CD4-positive, alpha-beta T cell treated with Interleukin-4 for 1 hour (primary cell): ENCODE measurements at places on chromosomes 13 and 19.
A peak's percentile ranks its signal among the peaks of the same experiment; 100 is the strongest.

GRCh38 chr13:48594096-48594815 is 59.5 kb upstream of the CYSLTR2 start:
- DNase-seq = no peak

GRCh38 chr13:27054760-27055159 is 116.9 kb downstream of the USP12 start:
- no peak for DNase-seq

GRCh38 chr13:75417012-75417384 is 65.0 kb downstream of the TBC1D4 start:
- DNase-seq = no peak

GRCh38 chr13:40026741-40027140 is 371.3 kb downstream of the COG6 start:
- no peak for DNase-seq

DNA sequence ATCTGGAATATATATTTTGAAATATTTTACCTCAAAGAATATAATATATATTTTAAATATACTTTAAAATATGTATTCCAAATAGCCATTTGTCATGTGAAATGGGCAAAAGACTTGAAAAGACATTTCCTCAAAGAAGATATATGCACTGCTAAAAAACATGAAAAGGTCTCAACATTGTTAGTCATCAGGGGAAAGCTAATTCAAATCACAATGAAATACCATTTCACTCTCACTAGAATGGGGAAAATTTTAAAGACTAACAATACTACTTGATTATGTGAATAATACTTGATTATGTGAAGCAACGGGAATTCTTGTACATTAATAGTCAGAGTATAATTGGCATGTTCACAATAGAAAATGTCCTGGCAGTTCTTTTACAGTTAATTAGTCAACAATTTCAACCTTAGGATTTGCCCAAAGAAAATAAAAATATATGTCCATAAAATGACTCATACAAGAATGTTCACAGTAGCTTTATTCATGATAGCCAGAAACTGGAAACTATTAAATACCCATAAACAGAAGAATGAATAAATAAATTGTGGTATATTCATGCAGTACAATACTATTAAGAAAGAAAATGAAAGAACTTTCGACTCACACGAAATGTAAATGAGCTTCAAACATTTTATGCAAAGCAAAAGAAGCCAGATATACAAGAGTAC is 6.8 kb upstream of the KBTBD6 start:
- no peak for DNase-seq

GRCh38 chr19:53993448-53993847 is 2.0 kb downstream of the CACNG6 start:
- no peak for DNase-seq

DNA sequence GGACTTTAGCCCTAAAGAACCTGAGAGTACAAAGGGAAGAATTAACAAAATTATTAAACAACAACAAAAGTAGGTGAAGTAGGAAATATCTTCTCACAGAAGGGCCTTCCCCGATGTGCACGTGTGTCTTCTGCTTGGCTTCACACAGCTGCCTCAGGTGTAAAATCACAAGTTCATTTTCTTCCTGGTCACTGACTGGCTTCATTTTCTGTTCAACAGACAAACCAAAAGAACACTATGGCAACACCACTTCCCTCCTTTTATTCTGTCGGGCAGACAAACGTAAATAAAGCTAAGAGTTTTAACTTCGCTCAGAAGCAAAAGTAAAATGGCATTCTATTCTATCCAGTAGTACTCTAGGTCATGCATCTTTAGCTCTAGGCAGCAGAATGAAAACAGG is 140.9 kb downstream of the TBC1D4 start:
- DNase-seq = no peak

DNA sequence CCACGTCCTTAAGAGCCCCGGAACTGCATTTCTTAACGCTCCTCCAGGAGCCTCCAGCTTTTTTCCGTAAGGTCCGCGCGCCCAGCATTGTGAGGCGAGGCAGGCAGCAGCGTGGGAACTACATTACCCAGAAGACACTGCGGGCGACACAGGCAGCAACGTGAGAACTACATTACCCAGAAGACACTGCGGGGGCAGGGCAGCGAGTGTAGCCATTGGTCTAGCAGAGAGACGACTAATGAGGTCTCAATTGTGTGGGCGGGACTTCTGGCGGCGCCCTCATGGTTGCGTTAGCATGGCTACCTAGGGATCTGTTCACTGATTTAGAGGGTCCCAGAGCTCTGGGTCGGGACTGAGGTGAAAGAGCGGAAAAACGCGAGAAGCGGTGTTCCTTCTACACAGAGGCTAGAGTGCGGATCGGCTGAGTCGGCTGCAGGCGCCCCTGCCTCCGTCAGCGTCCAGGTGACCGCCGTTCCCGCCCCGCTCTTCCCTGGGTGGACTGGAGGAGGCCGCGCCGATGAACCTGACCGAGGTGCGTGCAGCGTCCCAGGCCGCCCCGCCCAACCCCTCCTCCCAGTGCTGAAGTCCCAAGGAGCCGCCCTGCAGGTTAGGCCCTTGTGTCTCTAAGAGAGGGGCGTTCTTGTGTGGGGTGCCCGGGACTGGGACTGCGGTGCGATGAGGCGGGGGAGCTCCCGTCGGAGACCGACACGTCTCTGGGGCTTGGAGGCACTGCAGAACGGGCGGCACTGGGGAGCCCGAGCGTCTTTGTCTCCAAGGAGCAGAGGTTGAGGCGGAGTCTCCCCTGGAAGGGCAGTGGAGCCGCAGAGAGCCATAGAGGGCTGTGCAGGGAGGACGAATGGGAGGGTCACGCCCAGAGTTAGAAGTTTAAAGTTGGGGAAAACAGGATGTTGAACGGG is at the start of gene ZNF749:
Gene ZNF749 (plus strand): TSS at position 264 of the 917 bp plus-strand sequence. CDS start 254 bp downstream, at position 518.
- peak; percentile 98 for DNase-seq

GRCh38 chr13:95023405-95023804 is 277.8 kb downstream of the ABCC4 start:
- no peak for DNase-seq

DNA sequence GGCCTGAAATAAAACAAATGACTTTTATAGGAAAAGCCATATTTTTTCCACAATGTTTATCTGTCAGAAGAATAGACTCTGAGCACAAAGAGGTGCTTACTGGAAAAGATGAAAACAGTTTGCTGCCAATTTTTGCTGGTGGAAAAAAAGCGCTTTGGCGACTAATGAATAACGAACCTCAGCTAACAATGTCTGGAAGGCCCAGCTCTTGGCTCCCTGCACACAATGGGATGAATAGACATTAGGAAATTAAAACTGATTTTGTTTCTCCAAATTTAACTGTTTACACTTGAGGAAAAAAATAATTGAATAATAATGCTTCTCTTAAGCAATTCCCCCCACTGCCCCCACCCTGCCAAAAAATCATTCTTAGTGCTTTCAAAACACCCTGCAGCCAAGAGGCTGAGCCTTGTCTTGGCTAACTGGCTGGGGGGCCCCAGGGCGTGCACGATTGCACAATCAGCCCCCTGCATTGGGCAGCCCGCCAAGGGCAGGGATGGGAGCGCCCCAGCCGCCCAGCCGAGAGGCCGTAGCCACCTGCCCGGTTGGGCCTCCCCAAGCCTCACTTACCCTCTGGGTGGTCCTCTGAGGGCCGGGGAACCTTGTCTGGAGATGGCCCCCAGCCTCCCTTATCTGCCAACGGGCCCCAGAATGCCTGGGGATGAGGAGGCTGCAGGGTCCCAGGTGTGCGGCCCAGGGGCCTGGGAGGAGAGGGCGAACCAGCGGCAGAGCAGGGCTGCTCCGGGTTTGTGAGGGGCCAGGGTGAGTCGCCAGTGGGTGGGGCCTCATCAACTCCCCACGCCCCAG is 16.8 kb downstream of the CEBPG start:
- no peak for DNase-seq

GRCh38 chr13:24605923-24606372 is 74.3 kb upstream of the ATP12A start:
- no peak for DNase-seq

DNA sequence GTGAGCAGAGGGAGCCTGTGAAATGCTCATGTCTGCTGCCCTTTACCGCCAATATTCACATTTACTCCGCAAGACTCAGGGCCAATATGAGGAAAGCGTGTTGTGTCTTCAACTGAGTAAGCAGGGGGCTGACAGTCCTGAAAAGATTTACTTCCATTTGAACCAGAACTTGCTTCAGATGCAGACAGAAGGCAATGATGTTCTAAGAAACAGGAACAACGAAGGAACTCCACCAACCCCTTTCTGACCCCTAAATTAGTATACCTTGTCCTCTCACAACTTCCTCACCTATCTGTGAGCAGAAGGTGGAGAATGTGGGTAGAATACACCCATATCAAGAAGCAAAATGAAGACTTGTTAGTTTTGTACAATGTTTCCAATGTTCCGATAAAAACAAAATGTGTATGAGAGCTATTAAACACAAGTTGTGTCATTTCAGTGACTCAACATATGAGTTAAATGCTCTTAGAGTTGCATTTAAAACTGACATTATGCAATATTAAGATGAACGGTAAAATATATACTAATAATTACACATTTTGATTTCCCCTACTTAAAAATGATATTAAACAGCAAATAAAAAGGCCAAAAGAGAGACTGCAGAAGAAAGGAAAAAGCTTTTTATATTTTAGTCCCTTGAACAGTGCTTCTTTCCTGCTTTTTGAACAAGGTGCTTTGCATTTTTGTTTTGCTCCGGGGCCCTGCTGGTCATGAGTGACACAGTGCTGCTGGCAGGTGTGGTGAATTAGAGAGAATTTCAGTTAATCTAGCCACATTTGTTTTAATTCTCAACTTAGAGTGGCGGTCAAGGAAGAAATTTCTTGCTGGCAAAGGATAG is 16.0 kb downstream of the TMEM272 start:
- DNase-seq = no peak

GRCh38 chr13:27551562-27551961 is 68.8 kb downstream of the LNX2 start:
- no peak for DNase-seq

- no peak for DNase-seq
These were observed 49.5 kb downstream of the ATP7B start for GRCh38 chr13:51961493-51962403.
